ENCODE measurements at places on chromosomes 12 and 14.

DNA sequence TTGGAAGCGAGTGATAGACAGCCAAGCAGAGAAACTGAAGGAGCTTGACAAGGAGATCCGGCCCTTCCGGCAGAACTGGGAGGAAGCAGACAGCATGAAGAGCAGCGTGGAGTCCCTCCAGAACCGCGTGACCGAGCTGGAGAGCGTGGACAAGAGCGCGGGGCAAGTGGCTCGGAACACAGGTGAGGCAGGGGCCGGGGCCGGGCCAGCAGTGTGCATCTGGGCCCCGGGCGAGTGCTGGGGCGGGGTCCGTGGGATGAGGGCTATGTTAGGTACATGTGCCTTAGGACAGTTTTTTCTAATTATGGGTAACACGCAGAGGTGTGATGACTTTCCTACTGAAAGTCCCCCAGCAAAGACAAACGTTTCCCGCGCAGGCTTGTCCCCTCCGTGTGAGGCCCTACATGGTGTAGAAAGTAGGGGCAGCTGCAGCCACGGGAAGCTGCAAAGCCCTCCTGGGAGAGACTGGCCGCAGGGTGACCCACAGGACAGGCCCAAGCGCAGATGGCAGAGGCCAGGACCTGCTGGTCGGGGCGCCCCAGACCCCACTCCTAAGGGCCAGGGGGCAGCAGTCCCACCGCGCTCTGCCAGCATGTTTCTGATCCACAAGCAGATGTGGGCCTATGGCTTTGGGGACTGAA is 19.1 kb upstream of the AMN start:
- no peak for DNase-seq

- no peak for DNase-seq
These were observed 4.8 kb downstream of the NEUROD4 start for GRCh38 chr12:55024575-55024974.

DNA sequence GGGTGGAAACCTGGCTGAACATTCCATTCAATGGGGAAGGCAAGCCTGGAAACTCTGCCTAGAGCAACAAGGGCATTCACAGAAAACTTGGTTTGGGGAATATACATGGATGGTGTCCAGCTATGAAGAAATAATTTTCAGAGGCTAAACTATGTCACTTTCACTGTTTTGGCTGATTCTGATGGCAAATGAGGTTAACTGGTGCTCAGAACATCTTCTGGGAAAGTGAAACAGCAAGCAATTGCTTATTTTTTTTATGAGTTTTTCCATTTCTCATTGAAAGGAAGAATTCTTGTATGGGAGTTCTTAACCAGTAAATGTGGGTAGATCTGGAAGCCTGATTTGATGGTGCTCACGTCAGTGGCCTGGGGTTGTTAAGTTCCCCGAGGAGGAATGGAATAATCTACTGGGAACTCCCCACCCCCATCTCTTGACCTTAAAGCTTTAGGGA is 132.8 kb upstream of the BTG1 start:
- no peak for DNase-seq

GRCh38 chr14:34086223-34086757 is 135.4 kb upstream of the EGLN3 start:
- no peak for DNase-seq

GRCh38 chr12:88925454-88925853 is 345.2 kb upstream of the KITLG start:
- no peak for DNase-seq

- DNase-seq: no peak
These were observed 536.8 kb upstream of the ATP2B1 start for GRCh38 chr12:90245391-90245790.

GRCh38 chr14:100674897-100675619 is 51.6 kb upstream of the DLK1 start:
- no peak for DNase-seq
